ENCODE measurements at places on chromosomes 3 and 15. TPM values are rescaled to one million over a fixed set of nuclear protein-coding genes. Genes with fewer than 3 reads are reported as not detected.

TMIE gene
- total RNA-seq: 0.37 TPM

PSTPIP1 gene
- 4.3 TPM for total RNA-seq

GRM7 gene
- not detected for total RNA-seq

SYNM gene
- total RNA-seq: 12.6 TPM

KLHL40 gene
- not detected for total RNA-seq

GCNT3 gene
- total RNA-seq: 1.5 TPM

IGSF11 gene
- total RNA-seq: 1.8 TPM

TRPM1 gene
- total RNA-seq: 8.9 TPM

GPR87 gene
- total RNA-seq: 45.5 TPM

CD80 gene
- not detected for total RNA-seq

TIMP4 gene
- total RNA-seq: 14.7 TPM

CCDC13 gene
- not detected for total RNA-seq

TRIM59 gene
- 7.0 TPM for total RNA-seq

GOLGA6L7 gene
- not detected for total RNA-seq

TMED3 gene
- 109 TPM for total RNA-seq

UBR1 gene
- 15.0 TPM for total RNA-seq

BRK1 gene
- total RNA-seq: 48.0 TPM

GASK1A gene
- 3.2 TPM for total RNA-seq
